ENCODE measurements at places on chromosomes 1 and 21.

- no peak for DNase-seq
Observed at GRCh38 chr1:53107570-53108322, 34.7 kb downstream of the SLC1A7 start.

DNA sequence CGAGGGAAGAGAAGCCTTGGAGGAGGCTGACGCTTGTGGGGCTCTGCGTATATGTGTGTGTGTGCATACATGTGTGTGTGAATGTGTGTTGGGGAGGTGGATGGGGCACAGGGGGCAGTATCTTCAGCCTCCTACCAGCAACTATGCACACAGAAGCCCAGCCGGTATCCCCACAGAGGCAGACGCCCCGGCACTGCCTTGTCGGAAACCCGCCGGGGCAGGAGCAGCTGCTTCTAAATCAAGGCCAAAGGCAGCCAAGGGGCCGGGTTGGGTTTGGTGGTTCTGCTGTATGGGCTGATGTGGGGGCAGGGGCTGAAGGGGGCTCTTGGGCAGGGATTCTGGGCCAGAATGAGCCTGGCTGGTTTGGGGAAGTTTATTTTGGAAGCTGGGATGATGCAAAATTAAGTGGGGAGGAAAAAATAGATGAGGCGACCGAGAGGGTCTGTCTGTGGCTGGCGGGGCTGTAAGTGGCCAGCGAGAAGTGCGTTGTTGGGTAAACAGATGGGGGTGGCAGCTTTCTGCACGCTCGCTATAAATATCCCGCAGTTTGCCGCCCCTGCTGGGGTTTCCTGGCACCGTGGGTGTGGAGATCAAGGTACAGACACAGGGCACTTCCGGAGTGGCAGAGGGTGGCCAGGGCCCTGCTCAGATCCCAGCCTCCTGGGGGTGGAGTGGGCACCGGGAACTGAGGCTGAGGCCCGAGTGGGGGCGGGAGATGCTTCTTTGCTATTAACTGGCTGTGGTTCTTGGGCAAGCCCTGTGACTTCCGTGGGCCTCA lies 11.0 kb upstream of the WNT4 start:
- no peak for DNase-seq

DNA sequence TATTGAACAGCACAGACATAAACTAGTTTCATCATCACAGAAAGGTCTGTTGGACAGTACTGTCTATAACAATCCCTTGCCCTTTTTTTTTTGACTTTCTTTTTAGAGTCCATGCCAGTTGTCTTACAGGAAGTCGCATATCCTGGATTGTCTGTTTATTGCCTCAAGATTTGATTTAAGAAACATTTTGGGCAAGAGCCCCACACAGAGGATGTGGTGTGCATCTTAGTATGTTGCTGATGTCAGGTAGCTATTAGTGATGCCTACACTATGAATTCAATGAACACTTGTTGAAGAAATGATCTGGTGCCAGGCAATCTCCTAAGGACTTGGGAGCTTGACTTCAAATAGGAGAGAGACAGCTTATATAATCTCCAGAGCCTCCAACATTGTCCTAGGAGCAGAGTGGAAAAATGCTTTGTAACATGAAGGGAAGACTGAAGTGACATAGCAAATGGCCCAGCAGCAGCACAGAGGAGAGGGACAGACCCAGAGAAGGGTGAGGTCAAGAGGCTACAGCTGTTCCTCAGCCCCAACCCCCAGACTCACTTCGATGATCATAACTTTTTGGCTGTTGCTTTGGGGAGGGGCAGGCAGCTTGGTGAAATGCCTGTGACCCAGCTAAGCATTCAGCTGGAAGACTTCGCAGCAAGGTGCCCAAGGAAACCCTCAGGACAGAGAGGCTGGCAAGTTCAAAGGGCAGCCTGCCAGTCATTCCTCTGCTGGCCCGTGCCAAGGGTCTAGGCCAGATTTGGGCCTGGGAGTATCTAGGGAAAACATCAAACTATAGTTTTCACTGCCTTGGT lies 7.5 kb upstream of the RAB29 start:
- DNase-seq, result no peak

- no peak for DNase-seq
Observed at GRCh38 chr21:29430576-29430975, 131.9 kb downstream of the BACH1 start.

DNA sequence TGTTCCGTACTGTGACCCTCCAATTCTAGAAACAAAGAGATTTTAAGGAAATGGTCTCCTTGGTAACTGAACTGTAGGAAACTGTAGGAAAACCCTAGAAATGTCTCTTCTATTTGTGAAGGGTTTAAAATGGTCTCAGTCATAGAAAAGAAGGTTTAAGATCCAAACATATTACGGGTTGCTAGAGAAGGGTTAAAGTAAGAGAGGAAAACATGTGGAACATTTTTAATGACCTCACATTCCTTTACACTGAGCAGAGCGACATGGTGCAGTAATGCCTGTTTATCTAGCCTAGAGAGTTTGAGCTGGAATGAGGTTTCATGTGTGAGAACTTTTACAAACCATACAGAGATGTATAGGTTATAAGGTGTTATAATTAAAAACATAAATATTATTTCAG lies 36.9 kb upstream of the C1orf105 start:
- no peak for DNase-seq

GRCh38 chr1:153444078-153444477 lies 16.4 kb downstream of the S100A7 start:
- no peak for DNase-seq

- DNase-seq, result no peak
Observed at GRCh38 chr1:45767035-45767434, 16.6 kb upstream of the IPP start.

DNA sequence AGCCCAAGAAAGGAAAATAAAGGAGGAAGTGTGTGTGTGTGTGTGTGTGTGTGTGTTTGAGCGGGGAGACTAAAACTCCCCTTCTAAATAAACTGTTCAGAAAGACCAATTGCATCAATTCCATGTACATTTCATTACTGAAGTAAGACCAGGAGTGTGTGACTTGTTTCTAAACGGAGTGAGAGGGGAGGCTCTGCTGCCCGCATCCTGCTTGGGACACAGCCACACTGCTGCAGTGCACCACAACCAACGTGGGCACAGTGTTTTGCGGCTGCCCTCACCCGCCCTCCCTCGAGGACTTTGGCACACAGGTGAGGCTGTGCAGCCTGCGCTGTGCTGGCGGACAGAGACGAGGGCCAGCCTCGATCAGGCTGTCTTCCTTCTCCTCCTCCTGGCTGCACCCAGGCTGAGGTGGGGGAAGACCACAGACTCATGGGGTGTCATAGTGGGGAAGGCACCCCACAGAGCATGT lies 31.0 kb upstream of the H6PD start:
- DNase-seq, result no peak

All from left lung (tissue), 14 donors.